ENCODE measurements at places on chromosomes 7 and 10.

- no peak for DNase-seq
Measured at GRCh38 chr10:112758961-112759360, 191.1 kb upstream of the TCF7L2 start.

GRCh38 chr10:128491686-128492085 is 365.5 kb upstream of the MKI67 start:
- DNase-seq: no peak

- no peak for DNase-seq
Measured at GRCh38 chr7:5622746-5623145, 158.7 kb downstream of the RNF216 start.

- no peak for DNase-seq
Measured at GRCh38 chr7:87580636-87581035, 20.0 kb downstream of the ABCB1 start.
